Endothelial cell of umbilical vein (primary cell): ENCODE measurements at places on chromosomes 7 and 10. TPM values are rescaled to one million over a fixed set of nuclear protein-coding genes. Genes with fewer than 3 reads are reported as not detected.

SLC37A3 gene
- 32.7 and 35.3 TPM in 2 replicates for total RNA-seq

NEBL gene
- 0.66 and 0.83 TPM in 2 replicates for total RNA-seq

WIPF3 gene
- 0.35 TPM in 1 of 2 replicates, not detected in the other for total RNA-seq

MRC1 gene
- 0.12 and 0.13 TPM in 2 replicates for total RNA-seq

MCM7 gene
- total RNA-seq: 183 and 187 TPM in 2 replicates

NKX2-3 gene
- not detected in 2 replicates for total RNA-seq

ZNF365 gene
- 2.9 and 5.5 TPM in 2 replicates for total RNA-seq

IFIT5 gene
- 3.2 and 4.0 TPM in 2 replicates for total RNA-seq

CYP3A4 gene
- total RNA-seq: not detected in 2 replicates

TNS3 gene
- total RNA-seq: 45.1 and 59.8 TPM in 2 replicates

STK31 gene
- total RNA-seq: 0.44 TPM in 1 of 2 replicates, not detected in the other

STAG3 gene
- total RNA-seq: 0.55 and 1.4 TPM in 2 replicates

CCDC3 gene
- 1.2 and 1.4 TPM in 2 replicates for total RNA-seq

ACHE gene
- total RNA-seq: 0.18 TPM in 2 replicates
